ENCODE measurements at places on chromosomes 4 and X.
A peak's percentile ranks its signal among the peaks of the same experiment; 100 is the strongest.

DNA sequence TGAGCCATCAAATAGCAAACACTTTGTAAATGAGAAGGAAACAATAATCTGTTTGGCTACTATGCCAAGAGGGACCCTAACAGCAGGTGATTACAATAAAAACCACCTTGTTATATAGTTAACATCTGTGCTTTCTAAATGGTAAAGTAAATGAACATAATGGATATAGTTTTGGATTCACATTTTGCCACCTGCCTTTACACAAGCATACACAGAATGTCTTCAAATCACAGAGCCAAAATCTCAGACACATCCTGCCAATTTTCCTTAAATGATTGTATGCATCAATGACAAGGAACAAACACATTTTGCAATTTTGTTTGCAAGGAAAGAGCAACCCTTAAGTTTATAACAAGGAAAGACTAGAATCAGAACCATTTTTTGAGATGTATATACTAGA, 334.2 kb downstream of the FSTL5 start:
- DNase-seq: no peak

DNA sequence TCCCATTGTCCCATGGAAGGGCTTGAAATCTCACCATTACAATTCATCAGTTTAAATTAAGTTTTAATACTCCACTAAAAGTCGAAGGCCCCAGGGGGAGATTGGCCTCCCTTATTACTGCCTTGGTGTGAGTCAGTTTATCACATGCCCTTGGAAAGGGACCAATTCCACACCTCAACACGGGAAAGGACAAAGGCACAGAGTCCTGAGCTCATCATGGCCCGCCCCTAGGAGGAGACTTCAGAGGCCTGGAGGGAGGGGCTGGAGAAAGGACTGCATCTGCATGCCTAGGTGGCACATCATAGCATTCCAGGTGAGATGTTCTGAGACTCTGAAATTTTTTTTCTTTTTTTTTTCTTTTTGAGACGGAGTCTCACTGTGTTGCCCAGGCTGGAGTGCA, 2.8 kb upstream of the SEL1L3 start:
- peak; percentile 38 for DNase-seq

DNA sequence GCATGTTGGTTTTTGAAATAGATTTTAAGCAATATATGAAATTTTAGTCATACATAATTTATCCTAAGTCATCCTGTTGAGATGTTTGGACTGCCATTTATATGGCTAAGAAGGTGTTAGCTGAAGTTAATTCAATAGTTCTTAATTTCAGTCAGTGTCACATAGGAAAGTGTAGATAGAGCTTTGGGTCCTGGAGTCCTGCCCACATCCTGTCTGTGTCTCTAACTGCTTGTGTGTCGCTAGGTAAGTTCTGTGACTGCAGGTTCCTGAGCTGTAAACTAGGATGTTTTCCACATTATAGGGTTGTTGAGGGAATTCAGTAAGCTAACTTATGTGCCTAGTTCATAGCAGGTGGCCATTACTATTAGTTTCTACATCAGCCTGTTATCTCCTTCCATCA, 20.7 kb downstream of the OFD1 start:
- no peak for DNase-seq

- no peak for DNase-seq
Observed at GRCh38 chr4:98728871-98729270, 70.5 kb upstream of the TSPAN5 start.

DNA sequence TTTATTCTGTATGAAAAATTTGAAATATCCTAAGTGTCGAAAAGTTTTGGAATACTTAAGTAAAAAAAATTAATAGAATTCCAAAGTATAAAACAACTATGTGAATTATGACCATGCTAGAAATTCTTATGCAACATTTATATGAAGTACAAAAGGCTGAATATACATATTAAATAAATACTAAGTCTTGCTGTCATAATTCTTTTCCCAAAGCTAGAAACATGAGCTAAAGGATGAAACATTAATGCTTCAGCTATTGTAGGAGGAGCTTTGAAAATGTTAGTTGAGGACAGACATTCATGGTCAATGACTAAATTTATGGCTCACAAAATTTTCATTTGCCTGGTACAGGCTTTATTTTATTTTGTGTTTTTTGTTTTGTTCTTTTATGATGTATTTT, 207.3 kb downstream of the GABRB1 start:
- no peak for DNase-seq

DNA sequence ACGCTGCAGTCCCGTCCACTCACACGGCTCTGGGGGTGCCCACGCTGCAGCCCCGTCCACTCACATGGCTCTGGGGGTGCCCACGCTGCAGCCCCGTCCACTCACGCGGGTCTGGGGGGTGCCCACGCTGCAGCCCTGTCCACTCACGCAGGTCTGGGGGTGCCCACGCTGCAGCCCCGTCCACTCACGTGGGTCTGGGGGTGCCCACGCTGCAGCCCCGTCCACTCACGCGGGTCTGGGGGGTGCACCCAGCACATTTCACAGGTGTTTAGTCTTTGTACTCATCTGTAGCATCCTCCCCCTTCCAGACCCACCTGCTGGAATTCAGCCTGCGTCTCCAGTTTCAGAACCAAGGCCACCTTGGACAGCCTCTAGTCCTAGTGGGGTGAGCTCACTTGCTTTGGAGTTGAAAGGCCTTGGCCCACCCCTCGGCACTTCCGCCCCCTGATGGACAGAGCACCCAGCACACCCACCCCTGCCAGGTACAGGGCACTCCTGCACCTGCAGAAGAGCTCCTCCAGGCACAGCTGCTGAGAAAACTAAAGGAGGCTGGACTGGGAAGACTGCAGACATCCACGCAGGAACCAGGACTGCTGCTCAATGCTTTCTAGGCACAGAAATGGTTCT, 73.0 kb downstream of the ABLIM2 start:
- DNase-seq: no peak

- DNase-seq: no peak
Observed at GRCh38 chr4:66574145-66574978, 904.1 kb upstream of the EPHA5 start.

DNA sequence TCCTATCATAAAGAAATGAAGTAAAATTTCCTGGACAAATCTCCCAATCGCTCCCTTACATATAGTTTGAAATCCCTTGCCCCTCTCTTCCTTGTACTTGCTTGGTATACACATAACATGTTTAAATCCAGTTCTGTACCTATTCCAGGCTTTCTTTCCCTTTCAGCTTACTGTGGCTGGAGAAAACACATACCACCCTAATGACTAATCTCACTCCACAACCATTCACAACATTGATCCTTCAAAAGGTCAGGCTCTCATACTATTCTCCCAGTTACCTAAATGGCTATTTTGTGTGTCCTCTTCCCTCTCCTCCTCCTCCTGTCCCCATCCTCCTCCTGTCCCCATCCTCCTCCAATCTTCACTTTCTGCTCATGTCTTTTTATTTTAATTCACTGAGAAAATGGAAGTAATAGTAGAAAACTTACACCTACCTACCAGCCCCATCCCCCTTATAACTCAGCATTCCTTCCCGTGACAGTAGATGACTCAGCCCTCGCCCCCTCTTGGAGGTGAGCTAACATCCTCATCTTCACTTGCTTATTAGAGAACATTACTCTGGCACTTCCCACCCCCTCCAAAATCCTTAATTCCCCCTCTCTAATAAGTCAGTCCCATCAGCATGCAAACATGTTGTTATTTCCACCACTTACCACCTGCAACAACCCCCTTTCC, 77.5 kb downstream of the IL15 start:
- DNase-seq: no peak

GRCh38 chr4:56042225-56042624, 93.5 kb downstream of the CEP135 start:
- DNase-seq: no peak

GRCh38 chr4:101256222-101256621, 91.1 kb downstream of the PPP3CA start:
- no peak for DNase-seq

- DNase-seq: no peak
Observed at GRCh38 chr4:1998296-1998695, 10.5 kb downstream of the NELFA start.

DNA sequence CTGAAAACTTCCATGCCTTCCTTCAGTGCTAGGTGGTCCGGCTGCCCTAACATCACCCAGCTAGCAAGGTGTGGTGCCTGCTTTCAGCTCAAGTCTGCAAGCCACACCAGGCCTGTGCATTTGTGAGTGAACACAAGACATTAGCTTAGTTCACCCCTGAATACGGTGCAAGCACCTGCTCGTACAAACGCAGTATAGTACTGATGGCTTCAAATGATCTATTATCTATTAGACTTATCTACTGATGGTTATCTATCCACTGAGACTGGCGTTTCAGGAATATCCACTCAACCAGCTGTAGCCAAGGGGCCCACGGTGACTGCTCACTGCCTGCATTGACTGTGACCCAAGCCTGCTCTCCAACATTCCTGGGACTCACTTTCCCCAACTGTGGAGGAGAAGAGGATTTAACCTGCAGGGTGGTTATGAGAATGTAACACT, 155.9 kb downstream of the SHOX start:
- no peak for DNase-seq

- DNase-seq: no peak
Observed at GRCh38 chr4:70405765-70406164, 8.0 kb downstream of the OPRPN start.

DNA sequence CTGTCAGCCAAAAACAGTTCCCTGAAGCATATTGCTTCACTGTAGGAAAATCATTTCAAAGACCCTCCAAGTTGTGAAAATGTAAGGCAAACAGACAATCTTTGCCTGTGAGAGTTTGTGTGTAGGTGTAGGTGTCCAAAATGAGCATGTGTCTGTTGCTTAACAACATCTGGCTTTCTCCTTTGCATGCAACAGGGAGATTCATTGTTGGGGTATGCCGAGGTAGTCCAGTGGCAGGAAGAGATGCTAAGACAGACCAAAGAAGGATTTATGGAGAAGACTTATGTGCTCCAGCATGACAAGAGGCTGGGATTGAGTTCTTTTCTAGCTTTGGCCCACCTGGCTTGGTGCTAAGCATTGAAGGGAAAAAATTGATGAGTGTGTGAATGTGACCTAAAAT, 29.8 kb upstream of the SMAD1 start:
- no peak for DNase-seq

GRCh38 chr4:86967073-86967472, 32.3 kb downstream of the AFF1 start:
- no peak for DNase-seq

DNA sequence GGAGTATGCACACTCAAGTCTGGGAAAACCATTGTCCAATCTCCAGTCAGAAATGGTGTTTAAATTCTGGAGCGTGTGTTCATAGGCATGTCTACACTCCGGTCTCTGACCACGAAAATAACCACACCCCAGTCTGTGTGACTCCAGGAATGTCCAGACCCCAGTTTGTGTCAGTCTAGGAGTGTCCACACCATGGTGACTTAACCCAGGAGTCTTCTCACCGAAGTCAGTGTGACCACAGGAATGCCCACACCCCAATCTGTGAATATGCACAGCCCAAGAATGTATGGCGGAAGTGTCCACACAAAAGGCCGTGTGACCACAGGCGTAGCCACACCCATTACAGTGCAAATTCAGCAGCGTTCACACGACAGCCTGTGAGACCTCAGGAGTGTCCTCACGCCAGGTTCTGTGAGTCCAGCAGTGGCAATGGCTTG, 11.4 kb downstream of the FTSJ1 start:
- no peak for DNase-seq

DNA sequence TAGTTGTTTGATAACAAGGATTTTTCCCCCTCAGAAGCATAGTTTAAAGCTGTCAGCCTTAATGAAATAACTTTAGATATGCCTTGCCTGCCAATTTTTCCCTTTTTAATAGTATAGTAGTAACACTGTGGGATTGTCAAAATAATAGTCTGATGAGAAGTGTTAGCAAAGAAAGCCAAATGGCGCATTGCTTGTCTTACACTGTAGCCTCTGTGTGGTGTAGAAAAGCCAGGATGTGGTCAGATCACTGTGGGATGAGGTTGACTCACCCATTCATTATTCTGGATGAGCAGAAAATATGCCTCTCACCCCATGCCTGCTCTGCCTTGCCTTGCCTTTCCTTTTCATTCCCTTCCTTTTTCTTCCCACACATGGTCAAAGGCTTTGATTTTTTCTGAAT, 257.8 kb upstream of the NRK start:
- DNase-seq: no peak

DNA sequence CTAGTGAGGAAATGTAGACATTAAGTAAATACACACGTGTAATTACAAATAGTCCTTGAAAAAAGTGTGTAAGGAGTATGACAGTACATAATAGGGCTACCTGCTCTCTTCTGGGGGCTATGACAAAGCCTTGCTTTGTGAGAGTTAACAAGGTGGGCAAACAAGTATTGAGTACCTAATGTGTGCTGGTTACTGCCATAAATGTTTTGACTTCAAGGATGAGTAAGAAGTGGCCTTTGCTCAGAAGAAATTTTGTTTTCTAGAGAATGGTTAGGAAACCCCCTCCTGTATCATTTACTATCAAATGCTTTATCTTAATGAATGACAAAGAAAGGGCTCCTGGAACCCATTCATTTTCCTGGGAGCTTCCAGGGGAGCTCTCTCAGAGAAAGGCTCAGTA, 167.0 kb upstream of the CASK start:
- DNase-seq: no peak

DNA sequence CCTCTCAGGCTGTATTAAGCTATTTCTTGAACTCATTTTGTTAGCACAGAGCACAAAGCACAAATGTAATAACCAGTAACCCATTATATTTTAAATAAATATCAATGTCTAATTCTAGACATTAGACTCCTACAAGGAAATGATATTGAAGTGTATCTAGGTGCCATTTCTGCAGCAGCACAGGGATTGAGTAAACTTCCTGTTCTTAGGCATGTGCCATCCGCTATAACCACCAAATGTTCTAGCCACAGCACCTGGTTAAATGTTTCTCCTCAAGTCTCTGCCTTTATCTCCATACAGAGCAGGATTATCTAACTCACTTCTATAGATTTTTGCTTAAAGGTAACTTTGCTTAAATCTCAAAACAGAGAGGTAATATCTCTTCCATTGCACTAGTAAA, 51.4 kb downstream of the SGMS2 start:
- no peak for DNase-seq

DNA sequence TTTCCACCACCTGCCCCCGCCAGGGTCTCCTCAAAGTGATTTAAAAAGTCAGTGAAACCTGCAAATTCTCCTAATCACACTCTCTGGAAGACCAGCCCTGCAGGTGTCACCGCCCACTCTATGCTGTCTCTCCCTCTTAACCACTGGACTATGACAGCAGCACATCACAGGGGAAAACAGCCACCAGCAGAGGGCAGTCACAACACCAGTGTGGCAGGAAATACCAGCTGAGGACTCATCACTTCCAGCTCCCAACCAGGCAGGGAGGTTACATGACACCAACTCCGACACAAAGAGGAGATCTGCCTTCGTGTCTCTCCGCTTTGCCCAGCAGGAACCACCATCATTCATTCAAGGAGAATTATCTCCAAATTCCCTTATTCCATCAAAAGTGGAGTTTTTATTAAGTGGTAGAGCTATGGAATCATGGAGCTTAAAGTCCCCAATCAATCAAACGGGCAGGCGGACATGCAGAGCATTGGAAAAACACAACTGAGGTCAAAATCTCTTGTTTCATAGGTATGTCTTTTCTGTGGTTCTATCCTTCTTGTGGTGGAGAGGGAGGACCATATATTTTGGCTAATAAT, 91.3 kb downstream of the NSUN7 start:
- peak; percentile 68 for DNase-seq

- DNase-seq: peak; percentile 54
Observed at GRCh38 chr4:38782452-38783108, at the start of gene TLR10. TSS of gene TLR10 (minus strand) at chr4:38782990. CDS start at chr4:38775590, 7,400 bp downstream.

GRCh38 chr4:42643685-42644084, 13.2 kb downstream of the ATP8A1 start:
- DNase-seq: peak; percentile 62
